Effector memory CD8-positive, alpha-beta T cell (primary cell): ENCODE measurements at places on chromosomes 16 and 17.

DNA sequence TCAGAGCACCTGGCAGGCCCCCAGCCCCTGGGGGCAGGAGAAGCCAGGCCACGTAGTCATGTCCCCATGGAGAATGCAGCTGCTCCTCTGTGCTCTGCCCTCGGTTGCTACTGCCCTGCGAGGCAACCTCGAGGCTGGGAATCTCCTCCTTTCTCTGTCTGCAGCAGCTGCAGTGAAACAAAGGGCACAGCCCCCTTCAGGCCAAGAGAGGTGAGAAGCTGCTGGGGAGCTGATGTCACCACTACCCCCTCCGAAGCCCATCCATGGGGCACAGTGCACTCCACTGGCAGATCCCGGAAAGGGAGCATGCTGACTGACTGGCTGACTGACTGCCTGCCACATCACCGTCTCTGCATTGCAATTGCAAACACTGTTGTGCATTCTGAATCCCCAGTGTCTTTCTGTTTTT lies 103.7 kb downstream of the GRIN2A start:
- no peak for DNase-seq

- no peak for DNase-seq
Observed at GRCh38 chr16:35431829-35432663, 1972.6 kb downstream of the TP53TG3F start.

- no peak for DNase-seq
Observed at GRCh38 chr17:21020622-21021021, 22.2 kb downstream of the USP22 start.

- no peak for DNase-seq
Observed at GRCh38 chr16:83886199-83886971, 12.5 kb upstream of the MLYCD start.

GRCh38 chr16:31869511-31870201 lies 4.0 kb upstream of the ZNF267 start:
- DNase-seq: peak; percentile 60

DNA sequence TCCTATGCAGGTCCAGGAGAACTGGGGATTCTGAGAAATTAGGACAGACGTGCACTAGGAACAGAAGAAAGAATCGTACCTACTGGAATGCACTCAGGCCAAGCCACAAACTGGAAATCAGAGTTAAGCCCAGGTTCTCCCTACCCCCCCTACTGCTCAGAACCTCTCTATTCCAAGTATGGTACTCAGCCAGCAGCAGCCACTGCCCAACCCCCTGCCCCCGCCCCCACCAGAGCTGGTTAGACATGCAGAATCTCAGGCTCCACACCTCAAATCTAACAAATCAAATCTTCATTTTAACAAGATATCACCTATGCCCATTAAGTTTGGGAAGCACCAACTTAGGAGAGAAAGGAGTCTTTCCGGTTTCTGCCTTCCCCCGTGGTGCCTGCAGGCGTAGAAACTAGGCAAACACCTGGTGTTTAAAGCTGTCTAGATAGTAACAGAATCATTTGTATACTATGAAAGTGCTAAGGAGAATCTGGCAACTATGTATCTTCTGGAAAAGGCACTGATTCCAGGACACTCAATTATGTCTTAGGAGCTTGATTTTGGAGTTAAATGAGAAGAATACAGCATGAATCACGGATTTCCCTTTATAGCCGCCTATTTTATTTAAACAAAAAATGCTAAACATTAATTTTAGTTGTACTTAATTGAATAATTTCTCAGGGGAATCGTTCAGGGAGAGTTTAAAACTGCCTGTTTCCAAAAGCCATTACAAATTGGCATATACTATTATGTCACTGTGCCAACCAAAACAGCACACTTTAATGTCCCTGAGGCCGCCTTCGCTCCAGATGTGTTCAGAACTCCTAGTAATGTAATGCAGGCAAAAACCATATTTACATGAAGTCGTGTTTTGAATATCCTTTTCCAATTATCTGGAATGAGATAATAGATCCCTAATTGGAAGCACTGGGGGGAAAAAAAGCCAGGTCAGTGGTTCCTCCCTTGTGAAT lies 166.5 kb downstream of the STX8 start:
- DNase-seq: no peak

DNA sequence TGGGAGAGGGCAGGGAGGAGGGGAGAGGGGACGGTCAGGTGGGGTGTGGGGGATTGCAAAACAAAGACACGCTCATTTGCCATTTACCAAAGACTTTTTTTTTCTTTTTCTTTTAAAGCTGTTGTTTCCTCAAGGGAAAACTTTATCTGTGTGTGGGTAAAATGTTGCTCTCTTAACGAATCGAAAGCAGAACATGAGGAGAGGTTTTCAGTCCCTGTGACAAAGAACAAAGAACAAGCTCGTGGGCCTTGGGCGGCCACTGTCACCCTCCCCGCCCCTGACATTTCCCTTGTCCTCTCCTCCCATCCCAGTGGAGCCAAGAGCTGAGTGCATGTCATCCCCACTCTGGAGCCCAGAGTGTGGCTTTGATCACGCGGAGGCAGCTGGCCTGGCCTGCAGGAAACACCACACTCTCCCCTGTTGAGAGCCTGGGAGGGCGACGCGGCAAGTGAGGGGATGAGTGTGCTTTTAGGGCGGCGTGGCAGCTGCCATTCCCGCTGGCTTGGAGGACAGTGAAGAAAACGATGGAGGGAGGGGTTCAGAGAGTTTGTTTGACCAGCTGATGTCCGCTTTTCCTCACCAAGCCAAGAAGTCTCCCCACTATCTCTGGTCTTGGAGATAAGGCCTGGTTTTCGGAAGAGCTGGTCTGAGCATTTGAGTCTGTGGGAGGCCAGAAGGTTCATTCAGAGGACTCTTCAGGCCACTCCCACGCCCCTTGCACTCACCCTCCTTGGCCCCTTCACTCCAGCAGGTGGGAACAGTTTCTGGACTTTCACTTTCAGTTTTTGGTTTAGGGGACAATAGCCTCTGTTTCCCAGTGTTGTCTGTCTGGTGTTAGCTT lies 11.4 kb downstream of the CCR7 start:
- DNase-seq: no peak

DNA sequence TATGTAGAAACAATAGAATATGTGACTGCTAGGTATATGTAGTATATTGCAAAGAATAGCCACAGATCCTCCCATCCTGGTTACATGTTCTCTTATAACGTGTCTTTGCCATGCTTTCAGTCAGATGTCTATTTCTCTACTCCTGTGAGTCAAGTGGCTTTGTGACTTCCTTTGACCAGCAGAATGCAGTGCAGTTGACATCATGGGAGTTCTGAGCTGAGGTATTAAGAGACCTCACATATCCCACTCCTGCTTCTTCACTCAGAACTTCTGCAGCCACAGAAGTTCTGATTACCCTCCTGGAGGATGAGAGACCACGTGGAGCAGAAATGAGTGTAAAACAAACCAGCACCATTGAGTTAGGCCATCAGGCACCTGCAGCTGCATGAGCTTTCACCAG lies 222.5 kb downstream of the PRKCA start:
- no peak for DNase-seq

GRCh38 chr16:71214746-71215381 lies 15.7 kb downstream of the HYDIN start:
- DNase-seq: no peak

DNA sequence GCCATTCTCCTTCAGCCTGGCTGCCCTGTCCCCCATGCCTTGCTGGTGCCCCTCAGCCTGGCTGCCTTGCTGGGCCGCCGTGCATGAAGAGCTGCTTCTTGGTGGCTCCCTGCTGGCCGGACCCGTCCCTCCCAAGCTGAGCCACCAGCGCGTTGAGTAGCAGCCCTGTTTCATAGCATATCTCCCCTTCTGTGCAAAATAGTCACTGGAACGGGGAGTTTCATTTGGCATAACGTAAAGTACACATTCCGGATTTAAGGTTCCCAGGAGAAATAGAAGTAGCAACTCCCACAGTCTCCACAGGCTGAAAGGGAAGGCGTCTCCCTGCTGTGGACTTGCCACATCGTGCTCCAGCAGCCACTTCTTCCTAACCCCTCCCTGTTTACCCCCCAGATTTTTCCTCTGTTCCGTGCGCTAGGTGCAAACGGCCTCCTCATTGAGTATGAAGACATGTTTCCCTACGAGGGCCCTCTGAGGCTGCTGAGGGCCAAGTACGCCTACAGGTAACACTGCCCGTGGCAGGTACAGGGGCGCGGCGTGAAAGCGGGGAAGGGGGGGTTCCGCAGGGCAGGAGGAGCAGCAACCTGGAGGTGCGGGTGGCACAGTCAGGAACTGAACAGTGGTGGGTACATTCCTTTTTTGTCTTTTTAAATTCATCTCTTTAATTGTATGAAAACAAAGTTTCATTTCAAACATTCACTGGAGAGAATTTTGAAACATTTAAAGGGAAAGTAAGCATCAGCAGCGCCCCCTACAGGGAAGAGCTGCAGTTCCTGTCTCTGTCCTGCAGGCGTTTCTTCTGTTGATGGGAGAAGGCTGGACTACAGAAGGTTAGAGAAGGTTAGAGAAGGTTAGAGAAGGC lies 5.8 kb upstream of the OGFOD3 start:
- DNase-seq: peak; percentile 60

DNA sequence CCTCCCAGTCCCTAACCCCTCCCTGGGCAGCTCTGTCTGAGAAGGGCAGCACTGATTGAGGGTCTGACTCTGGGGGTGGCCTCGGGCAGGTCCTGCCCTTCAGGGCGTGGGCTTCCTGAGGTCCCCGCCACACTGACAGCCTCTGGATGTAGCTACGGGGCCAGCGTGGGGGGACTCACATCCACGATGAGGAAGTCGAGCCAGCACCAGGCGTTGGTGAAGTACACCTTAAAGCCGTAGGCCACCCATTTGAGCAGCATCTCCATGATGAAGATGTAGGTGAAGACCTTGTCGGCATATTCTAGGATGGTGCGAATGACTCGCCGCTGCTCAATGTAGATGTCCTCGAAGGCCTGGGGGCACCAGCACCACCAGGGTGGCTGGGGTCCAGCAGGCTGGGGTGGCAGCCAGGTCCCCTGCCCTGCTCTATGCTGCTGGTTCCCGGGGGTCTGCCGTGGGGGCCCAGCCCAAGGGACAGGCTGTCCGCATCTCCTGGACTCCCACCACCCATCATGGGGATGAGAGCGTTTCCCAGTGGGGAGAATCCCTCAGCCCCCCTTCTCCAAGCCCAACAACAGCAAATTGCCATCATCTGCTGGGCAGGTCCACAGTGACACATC lies 15.7 kb upstream of the CD79B start:
- no peak for DNase-seq

DNA sequence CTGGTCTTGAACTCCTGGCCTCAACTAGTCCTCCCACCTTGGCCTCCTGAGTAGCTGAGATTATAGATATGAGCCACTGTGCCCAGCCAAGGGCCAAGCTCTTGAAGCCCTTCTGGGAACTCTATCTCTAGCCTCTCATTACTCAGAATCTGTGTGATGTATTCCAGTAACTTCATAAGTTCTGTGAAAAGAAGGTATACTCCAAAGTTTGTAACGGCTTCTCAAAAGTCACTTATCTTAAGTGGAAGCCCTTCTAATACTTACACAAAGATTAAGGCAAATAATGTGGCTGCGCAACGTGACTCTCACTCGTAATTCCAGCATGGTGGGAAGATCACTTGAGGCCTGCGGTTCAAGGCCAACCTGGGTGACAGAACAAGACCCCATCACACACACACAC lies 19.1 kb upstream of the ATP6V0C start:
- DNase-seq: no peak

DNA sequence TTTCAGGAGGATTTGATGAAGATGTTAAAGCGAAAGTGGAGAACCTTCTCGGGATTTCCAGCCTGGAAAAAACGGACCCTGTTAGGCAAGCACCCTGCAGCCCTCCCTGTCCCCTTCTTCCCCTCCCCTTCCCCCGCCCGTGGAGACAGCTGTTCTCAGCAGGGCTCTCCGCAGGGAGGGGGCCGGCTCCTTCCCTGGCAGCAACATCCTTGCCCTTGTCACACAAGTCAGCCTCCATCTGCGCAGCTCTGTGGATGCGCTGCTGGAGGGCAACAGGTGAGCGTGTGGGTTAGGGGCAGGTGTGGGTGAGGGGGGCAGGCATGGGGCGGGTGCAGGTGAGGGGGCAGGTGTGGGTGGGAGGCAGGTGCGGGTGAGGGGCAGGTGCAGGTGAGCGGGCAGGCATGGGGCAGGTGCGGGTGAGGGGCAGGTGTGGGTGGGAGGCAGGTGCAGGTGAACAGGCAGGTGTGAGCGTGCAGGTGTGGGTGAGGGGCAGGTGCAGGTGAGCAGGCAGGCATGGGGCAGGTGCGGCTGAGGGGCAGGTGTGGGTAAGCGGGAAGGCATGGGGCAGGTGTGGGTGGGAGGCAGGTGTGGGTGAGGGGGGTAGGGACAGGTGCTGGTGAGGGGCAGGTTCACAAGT lies 9.4 kb downstream of the CYBC1 start:
- no peak for DNase-seq

- DNase-seq: no peak
Observed at GRCh38 chr17:37292429-37293139, 83.2 kb upstream of the C17orf78 start.

DNA sequence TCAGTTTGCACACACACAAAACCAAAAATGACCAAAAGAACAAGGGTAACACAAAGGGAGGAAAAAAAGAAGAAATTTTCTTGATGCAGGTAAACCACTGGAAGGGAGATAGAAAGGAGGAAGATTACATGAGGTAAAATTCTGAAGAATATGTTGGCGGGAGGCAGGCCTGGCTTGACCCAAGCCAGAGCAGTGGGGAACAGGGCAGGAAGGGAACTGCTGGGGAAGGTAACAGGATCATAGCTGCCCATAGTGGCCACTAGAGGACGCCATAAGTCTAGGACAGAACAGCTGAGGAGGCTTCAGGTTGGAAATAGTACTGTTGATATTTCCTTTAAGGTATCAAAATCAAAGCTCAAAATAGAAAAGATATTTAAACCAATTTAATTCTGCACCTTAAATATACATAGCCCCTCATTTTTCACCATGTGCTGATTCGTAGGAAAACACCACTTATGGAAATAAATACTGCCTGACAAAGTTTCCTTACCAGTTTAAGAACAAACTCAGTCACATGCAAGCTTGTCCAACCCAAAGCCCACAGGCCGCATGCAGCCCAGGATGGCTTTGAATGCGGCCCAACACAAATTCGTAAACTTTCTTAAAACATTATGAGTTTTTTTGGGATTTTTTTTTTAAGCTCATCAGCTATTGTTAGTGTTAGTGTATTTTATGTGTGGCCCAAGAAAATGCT lies 15.5 kb downstream of the VPS35 start:
- peak; percentile 36 for DNase-seq

DNA sequence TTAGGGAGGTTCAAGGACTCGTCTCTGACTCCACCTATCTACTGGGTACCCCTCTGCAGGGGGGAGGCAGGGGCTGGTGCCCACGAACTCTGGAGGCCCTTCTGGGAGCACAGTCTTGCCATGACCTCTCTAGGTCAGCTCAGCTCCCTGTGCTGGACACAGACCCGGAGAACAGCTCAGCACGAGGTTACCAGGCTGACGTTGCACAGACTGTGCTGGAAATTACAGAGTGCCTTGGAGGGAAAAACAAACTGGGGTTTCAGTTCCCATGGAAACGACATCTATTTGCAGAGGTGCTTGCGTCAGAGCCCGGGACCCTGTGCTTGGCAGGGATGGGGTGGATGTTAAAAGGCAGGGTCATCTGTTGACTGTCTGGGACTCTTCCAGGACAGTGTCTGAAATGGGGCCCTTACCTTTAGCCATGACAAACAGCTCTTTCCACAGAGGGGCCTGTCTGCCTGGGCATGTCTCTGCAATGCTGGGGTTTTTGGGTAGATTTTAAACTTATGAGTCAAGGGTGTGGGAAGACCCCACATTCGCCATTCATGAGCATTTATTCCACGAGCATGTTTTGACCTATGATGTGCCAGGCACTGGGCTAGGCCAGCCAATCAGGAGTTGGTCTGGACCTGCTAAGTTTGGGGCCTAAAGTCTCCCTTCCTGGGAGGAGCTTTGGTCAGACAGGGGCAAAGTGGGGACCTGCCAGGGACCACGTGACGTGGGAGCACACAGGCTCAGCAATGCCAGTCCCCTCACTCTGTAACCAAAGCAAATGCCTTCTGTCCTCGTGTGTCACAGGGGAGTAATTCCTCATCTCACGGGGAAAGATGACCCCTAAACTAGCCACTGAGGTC lies 22.5 kb downstream of the CCR7 start:
- no peak for DNase-seq
